Breast epithelium (tissue), 4 donors: ENCODE measurements at places on chromosomes 11 and 22. TPM values are rescaled to one million over a fixed set of nuclear protein-coding genes. Genes with fewer than 3 reads are reported as not detected.

OR5AL1 gene
- total RNA-seq = not detected

DERL3 gene
- total RNA-seq = 2.8 TPM

RASSF10 gene
- total RNA-seq = 9.7 TPM

OR4D5 gene
- total RNA-seq = not detected

NAT10 gene
- 41.0 TPM for total RNA-seq

PARVG gene
- 10.2 TPM for total RNA-seq

NXPE4 gene
- 0.29 TPM for total RNA-seq

H19 gene
- 39.8 TPM for total RNA-seq

SOX6 gene
- total RNA-seq = 2.0 TPM

RASL10A gene
- 2.7 TPM for total RNA-seq

CHEK1 gene
- 3.1 TPM for total RNA-seq

APOA4 gene
- not detected for total RNA-seq

MUC2 gene
- 0.66 TPM for total RNA-seq

CCDC15 gene
- total RNA-seq = 2.1 TPM

KCTD14 gene
- total RNA-seq = 22.4 TPM

SNX32 gene
- 2.3 TPM for total RNA-seq

MYO7A gene
- total RNA-seq = 4.3 TPM

MUC6 gene
- total RNA-seq = 1.3 TPM

CHEK2 gene
- 3.8 TPM for total RNA-seq

LAYN gene
- 2.1 TPM for total RNA-seq

ST14 gene
- 48.5 TPM for total RNA-seq

FXYD6 gene
- total RNA-seq = 16.0 TPM

IL17REL gene
- total RNA-seq = not detected

CSRP3 gene
- not detected for total RNA-seq

OR52I2 gene
- not detected for total RNA-seq

RBM4B gene
- total RNA-seq = 25.9 TPM

DEUP1 gene
- not detected for total RNA-seq

CREB3L1 gene
- 2.0 TPM for total RNA-seq

FERMT3 gene
- 17.4 TPM for total RNA-seq

OR52I1 gene
- total RNA-seq = not detected

VPREB3 gene
- total RNA-seq = not detected

USP2 gene
- 3.8 TPM for total RNA-seq

GNAZ gene
- 5.3 TPM for total RNA-seq

OR52H1 gene
- 2.0 TPM for total RNA-seq

OR8D1 gene
- not detected for total RNA-seq

TMEM179B gene
- total RNA-seq = 64.9 TPM

OR2D3 gene
- total RNA-seq = not detected

NDUFS8 gene
- total RNA-seq = 117 TPM

OR6T1 gene
- not detected for total RNA-seq

MMP12 gene
- total RNA-seq = not detected

SCGB1C1 gene
- total RNA-seq = not detected

PRR5 gene
- 23.7 TPM for total RNA-seq

P2RY6 gene
- 1.9 TPM for total RNA-seq

SPI1 gene
- total RNA-seq = 15.2 TPM

MMP8 gene
- total RNA-seq = 2.3 TPM

JAM3 gene
- total RNA-seq = 34.5 TPM

TRIM68 gene
- total RNA-seq = 19.3 TPM

C1QTNF4 gene
- 4.4 TPM for total RNA-seq

CNIH2 gene
- total RNA-seq = not detected

BRSK2 gene
- 0.15 TPM for total RNA-seq

SESN3 gene
- 39.7 TPM for total RNA-seq

SCGB1D1 gene
- not detected for total RNA-seq

ZBTB3 gene
- total RNA-seq = 9.7 TPM

GLB1L2 gene
- total RNA-seq = 3.4 TPM

MIAT gene
- 1.9 TPM for total RNA-seq

SCN2B gene
- 0.88 TPM for total RNA-seq
